Sigmoid colon (tissue), 7 donors: ENCODE measurements at places on chromosomes 4 and X. TPM values are rescaled to one million over a fixed set of nuclear protein-coding genes. Genes with fewer than 3 reads are reported as not detected.
A peak's percentile ranks its signal among the peaks of the same experiment; 100 is the strongest.

- no peak for DNase-seq
Observed at GRCh38 chr4:85869181-85869580, 394.2 kb downstream of the ARHGAP24 start.

- no peak for DNase-seq
Observed at GRCh38 chr4:165630671-165631070, 242.4 kb upstream of the TLL1 start.

DNA sequence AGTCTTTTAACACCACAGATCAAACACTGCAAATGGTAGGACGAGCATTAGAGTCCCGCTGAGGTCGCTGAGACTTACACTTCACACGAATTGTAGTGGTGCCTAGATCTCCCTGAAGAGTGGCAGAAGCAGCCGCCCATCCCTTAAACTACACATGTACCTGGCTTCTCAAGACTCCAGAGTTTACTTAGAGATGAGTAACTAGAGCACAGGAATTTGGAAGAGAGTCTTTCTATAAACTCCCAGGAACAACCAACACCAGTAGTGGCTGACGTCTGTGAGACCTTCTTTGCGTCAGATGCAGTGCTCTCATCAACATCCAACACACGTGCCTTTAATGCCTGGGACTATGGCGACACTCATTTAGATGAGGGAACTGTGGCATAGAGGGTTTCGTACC is 12.6 kb downstream of the SORBS2 start:
- no peak for DNase-seq

GRCh38 chrX:150610446-150610845 is 42.0 kb downstream of the MTM1 start:
- no peak for DNase-seq

DNA sequence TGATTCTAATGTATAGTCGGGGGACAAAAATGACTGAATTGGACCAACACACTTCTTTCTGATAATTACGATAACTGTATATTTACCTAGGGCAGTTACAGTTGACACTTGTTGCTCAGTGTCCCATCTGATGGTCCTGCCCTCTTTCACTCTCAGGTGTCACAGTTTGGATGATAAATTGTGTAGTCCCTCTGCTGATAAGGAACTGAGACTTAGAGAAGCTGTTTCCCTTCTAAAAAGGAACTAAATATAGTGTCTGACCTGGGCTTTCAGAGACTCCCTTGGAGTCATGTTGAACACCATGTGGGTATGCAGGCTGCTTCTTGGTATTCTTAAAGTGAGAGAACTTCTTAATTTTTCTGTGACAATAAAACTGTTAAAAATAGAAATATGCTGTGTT is 23.7 kb upstream of the PNPLA4 start:
- no peak for DNase-seq

DNA sequence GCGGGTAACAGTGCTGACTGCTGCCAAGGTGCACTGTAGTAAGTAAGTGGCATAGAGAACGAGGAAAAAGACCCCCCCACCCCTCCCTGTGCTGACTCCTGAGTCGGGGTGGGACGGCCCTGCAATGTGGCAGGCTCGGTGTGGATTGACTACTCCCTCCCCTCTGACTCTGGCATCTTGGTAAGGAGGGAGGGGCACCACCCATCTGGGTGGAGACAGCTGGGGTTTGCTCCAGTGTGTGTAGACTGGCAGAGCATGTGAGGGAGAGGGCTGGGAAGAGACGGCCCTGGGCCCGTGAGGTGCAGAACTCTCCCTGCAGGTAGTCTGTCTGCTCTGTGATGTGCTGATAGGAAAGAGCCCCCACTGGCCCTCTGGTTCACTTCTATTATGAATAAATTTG is 31.0 kb downstream of the NSG1 start:
- peak; percentile 59 for DNase-seq

- DNase-seq: no peak
Observed at GRCh38 chrX:39144956-39145355, 343.7 kb downstream of the MID1IP1 start.

GRCh38 chr4:52076731-52077130 is 25.6 kb downstream of the SPATA18 start:
- no peak for DNase-seq

GRCh38 chr4:15936495-15936894 is 2.0 kb downstream of the FGFBP1 start:
- no peak for DNase-seq

DNA sequence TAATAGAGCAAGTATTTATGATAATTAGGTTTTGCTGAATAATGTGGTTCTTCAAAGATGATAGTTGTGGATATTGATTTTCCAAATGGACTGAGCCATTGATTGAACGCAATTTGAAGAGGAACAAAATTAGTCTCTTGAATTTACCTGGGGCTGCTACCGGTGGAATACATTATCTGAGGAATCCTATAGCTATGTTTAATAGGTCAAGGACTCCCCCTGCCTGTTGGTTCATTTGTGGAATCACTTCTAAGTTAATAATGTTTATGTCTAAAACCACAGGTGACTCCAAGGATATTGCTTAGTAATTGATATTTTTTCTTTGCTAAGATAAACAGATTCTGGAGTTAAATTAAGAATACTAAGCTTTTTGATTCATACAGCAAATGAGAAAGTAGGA is 576.0 kb upstream of the PABPC4L start:
- no peak for DNase-seq

- DNase-seq: no peak
Observed at GRCh38 chr4:184281231-184282139, 63.8 kb upstream of the ENPP6 start.

Gene GPR50
- not detected for total RNA-seq

DNA sequence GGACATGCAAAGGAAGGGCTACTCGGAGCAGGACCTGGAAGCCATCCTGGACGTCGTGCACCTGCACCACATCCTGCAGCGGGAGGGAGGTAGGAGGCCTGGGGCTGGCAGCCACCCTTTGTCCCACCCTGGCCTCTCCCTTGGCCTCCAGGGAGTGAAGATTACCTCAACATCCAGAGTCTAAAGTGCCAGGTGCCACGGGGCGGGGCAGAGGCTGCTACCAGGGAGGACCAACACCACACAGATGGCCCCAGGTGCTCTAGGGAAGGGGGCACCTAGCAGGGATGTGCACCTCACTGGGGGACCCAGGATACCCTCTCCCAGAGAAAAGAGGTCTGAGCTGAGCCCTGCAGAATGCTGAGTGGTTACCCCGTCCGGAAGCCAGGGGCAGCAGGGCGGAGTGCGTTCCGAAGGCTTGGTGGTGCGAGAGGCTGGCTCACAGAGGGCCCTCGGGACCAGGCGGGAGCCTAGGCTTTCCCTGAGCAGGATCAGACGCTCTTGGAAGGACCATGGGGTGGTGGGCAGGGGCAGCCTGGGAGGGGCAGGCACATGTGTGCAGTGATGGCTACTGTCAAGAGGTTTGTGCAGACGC is 16.1 kb downstream of the ABCD1 start:
- DNase-seq: no peak

DNA sequence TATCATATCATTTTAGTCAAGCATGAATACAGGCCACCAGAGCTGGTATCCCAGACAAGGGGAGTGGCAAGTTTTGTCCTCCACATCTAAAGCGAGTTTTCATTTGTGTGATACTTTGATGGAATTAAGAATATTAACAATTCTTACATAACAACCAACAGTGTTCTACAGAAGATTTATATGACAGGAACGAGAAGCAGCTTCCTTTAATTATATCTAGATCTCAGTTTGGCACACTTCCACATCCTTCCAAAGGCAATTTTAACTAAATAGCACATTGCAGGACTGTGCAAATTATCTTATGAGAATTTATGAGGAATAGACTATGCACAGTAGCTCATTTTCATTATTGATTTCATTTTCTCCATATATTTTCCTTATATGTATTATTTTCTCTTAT is 121.2 kb upstream of the GUCY1A1 start:
- no peak for DNase-seq

GRCh38 chrX:37454537-37455285 is 105.5 kb downstream of the PRRG1 start:
- DNase-seq: no peak

Gene SPIN4
- 6.1 TPM for total RNA-seq

GRCh38 chr4:99821918-99822503 is 5.4 kb downstream of the DAPP1 start:
- no peak for DNase-seq

Gene AGTR2
- total RNA-seq: under 0.01 TPM

DNA sequence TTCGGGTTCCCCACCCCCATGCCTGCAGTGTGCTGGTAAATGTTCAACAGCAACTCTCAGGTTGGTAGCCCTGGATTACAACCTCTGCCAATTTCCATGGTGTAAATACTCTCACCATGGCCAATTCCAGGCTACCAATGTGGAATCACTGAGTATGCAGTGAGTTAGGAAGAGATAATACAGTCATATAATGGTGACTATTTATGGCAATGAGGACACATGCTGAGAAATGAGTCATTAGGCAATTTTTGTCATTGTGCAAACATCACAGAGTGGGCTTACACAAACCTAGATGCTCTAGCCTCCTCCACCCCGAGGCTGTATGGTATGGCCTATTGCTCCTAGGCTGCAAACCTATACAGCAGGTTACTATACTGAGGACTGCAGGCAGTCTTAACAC is 4.6 kb upstream of the CLDN24 start:
- DNase-seq: no peak

DNA sequence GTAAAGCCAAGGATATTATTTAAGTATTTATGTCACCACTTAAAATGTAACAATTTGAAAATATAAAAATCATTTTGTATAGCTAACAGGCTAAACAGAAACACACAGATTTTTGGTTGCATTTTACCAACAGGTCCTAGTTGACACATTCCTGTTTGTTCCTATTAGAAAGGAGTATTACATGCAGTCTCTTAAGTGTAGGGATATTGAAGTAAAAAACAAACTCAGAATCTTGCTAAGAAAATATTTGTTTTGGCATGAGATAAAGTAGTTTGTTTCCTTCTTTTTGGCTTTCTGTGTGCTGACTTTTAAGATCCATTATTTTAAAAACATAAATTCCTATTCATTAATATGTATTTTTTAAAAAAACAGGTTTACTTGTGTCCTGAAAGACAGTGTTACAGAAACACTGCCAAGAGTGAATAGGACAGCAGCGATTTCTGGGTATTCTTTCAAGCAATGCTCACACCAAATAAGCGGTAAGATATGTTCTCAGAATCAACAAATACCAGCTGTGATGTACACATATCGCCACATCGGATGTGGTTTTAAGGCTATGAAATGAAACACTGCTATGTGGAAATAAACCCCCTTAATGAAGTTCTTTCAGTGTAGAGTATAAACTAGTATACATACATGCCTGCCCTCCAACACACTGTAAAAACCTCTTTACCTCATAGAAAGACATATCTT is 6.9 kb downstream of the F11 start:
- DNase-seq: no peak

Gene YY2
- 2.1 TPM for total RNA-seq

GRCh38 chr4:13445841-13446790 is 38.0 kb downstream of the RAB28 start:
- DNase-seq: no peak

Gene PGAM4
- not detected for total RNA-seq

DNA sequence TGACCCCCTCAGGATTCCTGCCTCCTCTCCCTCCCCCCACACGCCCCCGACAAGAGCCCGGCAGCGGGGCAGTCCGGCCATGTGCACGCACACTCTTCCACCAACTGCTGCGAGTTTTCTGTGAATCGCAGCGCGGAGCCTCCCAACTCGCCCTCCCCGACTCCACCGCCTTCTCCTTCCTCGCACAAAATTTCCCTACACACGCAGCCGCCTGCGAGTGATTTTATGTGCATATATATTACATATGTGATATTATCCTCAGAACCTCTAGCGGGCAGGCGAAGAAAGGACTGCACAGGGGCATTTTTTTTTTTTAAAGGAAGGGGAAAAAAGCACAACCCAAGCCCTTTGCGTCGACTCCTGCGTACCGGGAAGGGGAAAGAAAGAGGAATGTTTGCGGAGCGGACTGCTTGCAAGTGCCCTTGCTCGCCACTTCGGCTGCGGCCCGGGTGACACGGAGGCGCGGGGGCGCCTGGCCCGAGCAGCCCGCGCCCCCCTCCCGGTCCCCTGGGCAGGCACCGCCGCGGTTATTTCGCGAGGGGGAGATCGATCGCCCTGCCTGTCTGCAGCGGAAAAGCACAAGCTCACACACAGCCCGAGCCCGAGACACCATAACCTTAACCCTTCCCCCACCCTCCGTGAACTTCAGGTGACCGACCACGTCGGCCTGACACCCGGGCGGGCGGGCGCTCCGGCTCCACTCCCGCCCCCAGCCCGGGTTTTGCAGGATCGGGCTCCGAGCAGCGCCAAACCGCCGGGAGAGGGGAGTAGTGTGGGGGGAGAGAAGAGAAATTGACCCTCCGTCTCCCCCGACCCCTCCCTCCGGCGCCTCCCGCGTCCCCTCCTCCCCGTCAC is 2.3 kb downstream of the ZNF827 start:
- DNase-seq: peak; percentile 85

DNA sequence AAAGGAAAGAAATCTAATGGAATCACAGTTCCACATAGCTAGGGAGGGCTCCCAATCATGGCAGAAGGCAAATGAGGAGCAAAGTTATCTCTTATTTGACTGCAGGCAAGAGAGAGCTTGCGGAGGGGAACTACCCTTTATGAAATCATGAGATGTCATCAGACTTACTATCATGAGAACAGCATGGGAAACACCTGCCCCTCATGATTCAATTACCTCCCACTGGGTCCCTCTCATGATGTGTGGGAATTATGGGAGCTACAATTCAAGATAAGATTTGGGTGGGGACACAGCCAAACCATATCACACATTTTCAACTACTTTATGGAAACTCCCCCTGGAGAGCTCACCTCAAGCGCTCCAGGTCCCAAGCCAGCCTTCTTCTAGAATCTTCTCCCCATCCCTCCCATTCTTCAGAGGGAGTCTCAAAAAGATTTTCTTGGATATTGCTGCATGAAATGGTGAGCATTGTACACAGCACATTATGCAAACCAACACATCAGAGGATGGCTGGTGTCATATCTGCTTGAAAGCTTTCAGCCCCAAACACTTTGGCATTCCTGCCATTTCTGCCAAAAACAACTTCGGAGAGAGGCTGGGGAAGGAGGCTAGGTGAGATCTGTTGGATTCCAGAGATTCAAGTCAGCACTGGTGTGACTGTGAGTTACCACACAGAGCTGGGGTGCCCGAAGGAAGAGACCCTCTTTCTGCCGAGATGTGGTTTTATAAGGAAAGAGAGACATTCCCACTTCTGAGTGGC is 6.9 kb downstream of the FGFBP1 start:
- no peak for DNase-seq

DNA sequence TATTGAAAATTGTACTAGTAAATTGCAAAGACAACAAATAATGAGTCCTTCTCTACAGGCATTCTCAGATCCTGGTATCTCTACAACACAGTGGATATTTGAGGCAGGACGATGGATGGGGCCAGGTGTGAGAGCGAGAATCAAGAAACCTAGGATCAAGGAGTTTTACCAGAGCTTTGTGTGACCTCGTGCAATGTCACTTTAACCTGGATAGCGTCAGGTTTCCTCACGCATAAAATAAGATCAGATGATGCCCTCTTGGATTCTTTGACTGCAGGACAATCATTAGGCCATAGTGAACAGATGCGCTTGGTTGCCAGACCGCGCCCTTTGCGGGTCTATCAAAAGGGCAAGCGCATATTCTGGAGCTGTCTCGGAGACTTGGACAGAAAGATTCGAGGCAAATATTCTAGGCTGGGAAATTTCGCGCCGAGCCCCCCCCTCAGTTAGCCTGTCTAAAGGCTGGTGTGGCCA is 66.6 kb downstream of the FBXO8 start:
- DNase-seq: no peak

Gene GLRA2
- 1.9 TPM for total RNA-seq
